NCI-H1092 (cell line): ENCODE measurements at places on chromosomes 2 and 18.

GRCh38 chr2:131039908-131040660 lies 53.2 kb downstream of the FAM168B start:
- DNase-seq, result no peak

GRCh38 chr18:45687621-45688020 lies 36.4 kb upstream of the SLC14A1 start:
- DNase-seq, result no peak

DNA sequence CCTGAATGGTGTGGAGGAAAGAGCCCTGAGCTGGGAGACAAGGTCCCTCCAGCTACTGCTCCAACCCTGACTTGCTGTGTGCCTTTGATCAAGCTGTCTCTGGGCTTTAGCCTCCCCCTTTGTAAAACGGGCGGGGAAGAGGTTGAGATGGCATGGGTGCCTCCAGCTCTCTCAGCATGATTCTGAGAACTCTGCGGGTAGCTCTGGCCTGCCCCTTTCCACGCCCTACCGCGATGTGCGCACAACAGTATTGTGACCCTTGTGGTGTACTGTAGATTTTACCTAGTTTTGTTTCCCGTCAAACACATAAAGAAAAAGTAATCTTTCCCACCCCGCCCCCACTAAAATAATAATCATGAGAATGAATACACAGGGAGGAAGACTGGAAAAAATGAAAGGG lies 5.3 kb downstream of the CD8A start:
- DNase-seq, result no peak

GRCh38 chr2:197647961-197648690 lies 27.3 kb downstream of the RFTN2 start:
- no peak for DNase-seq

DNA sequence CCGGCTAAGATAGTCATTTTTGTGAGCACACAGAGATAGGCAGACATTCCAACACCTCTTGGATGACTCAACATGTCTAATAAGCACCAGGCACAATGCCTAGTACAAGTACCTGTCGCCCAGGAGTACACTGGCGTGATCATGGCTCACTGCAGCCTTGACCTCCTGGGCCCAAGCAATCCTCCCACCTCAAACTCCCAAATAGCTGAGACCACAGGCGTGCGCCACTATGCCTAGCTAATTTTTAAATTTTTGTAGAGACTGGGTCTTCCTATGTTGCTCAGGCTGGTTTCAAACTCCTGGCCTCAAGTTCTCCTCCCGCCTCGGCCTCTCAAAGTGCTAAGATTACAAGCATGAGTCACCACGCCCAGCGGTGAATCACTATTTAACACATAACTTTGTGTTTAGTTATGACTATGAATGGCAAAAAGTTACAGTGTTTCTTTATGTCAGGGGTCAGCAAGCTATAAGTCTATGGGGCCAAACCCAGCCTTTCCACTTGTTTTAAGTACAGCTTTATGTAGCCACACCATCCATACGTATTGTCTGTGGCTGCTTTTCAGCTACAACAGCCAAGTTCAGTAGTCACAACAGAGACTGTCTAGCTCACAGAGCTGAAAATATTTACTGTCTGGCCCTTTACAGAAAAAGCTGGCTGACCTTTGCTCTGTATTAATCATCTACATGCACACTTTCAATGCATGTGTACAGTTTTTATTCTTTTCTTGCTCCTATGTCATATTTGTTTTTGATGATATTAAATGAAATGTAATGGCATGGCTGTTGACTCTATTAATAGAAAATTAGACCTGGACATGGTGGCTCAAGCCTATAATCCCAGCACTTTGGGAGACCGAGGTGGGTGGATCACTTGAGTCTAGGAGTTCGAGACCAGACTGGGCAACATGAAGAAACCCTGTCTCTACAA lies 18.7 kb downstream of the ORC2 start:
- DNase-seq, result no peak

GRCh38 chr18:50848061-50848551 lies 28.3 kb upstream of the MRO start:
- DNase-seq, result no peak
